ENCODE measurements at places on chromosomes 3 and 15. TPM values are rescaled to one million over a fixed set of nuclear protein-coding genes. Genes with fewer than 3 reads are reported as not detected.

P2RY14 gene
- not detected for total RNA-seq

MOBP gene
- not detected for total RNA-seq

CCDC13 gene
- total RNA-seq, result 1.3 TPM

SMAD6 gene
- total RNA-seq, result 12.2 TPM

FILIP1L gene
- total RNA-seq, result 22.5 TPM

TMC3 gene
- total RNA-seq, result not detected

IRAK2 gene
- total RNA-seq, result 30.5 TPM

LTF gene
- total RNA-seq, result not detected

DNAH1 gene
- total RNA-seq, result 1.5 TPM

NGRN gene
- total RNA-seq, result 77.3 TPM

AADACL2 gene
- not detected for total RNA-seq

ATP8B4 gene
- not detected for total RNA-seq

KY gene
- not detected for total RNA-seq

HDAC11 gene
- 10.6 TPM for total RNA-seq

A4GNT gene
- total RNA-seq, result not detected

SPTBN5 gene
- 7.0 TPM for total RNA-seq

NLGN1 gene
- total RNA-seq, result 11.7 TPM

ZIC4 gene
- total RNA-seq, result 0.65 TPM

SOX14 gene
- total RNA-seq, result not detected

GOLGA8N gene
- 1.6 TPM for total RNA-seq

WWTR1 gene
- total RNA-seq, result 138 TPM

ZNF717 gene
- 5.2 TPM for total RNA-seq

Data from epithelial cell of umbilical artery (primary cell).